ENCODE measurements at places on chromosomes 4 and X.

DNA sequence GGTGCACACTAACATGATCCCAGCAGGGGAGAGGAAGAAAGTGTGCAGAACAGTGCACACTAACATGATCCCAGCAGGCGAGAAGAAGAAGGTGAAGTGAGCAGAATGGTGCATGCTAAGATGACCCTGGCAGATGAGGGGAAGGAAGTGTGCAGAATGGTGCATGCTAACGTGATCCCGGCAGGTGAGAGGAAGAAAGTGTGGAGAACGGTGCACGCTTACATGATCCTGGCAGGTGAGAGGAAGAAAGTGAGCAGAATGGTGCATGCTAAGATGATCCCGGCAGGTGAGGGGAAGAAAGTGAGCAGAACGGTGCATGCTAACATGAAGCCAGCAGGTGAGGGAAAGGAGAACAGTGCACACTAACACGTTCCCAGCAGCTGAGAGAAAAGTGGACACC lies 83.7 kb downstream of the ACOX3 start:
- DNase-seq, result no peak

DNA sequence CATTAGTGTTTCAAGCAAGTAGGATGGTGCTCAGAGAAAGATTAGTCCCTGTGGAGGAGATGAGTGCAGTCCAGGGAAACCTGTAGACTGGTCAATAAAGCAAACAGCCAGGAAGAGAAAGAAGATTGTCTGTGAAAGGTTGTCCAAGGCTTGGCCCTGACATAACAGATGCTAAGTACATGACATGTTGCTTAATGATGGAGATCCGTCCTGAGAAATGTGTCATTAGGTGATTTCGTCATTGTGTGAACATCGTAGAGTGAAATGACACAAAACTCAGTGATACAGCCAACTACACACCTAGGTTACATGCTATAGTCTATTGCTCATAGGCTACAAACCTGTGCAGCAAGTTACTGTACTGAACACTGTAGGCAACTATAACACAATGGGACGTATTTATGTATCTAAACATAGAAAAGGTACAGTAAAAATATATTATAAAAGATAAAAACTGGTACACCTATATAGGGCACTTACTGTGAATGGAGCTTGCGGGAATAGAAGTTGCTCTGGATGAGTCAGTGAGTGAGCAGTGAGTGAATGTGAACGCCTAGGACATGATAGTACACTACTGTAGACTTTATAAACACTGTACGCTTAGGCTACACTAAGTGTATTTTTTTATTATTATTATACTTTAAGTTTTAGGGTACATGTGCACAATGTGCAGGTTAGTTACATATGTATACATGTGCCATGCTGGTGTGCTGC lies 9.0 kb upstream of the PRSS48 start:
- DNase-seq, result no peak

DNA sequence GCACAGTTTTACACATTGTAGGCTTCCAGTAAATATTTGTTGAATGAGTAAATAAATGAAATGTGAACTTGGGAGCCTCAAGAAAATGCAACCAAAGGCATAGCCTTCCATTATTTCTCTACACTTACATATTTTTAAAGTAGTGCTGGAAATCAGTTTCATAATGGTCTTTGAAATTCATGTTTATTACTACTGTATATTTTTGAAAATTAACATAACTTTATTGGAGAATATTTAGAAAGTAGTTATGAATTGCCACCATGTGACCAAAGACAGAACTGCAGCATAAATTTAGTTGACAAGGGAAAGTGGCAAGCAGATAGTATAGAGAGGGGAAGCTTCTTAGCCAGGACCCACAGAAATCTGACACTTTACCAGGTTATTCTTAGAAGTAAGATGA lies 6.4 kb downstream of the TCEAL8 start:
- DNase-seq, result no peak

GRCh38 chr4:62161446-62161845 lies 961.3 kb downstream of the ADGRL3 start:
- DNase-seq, result no peak

DNA sequence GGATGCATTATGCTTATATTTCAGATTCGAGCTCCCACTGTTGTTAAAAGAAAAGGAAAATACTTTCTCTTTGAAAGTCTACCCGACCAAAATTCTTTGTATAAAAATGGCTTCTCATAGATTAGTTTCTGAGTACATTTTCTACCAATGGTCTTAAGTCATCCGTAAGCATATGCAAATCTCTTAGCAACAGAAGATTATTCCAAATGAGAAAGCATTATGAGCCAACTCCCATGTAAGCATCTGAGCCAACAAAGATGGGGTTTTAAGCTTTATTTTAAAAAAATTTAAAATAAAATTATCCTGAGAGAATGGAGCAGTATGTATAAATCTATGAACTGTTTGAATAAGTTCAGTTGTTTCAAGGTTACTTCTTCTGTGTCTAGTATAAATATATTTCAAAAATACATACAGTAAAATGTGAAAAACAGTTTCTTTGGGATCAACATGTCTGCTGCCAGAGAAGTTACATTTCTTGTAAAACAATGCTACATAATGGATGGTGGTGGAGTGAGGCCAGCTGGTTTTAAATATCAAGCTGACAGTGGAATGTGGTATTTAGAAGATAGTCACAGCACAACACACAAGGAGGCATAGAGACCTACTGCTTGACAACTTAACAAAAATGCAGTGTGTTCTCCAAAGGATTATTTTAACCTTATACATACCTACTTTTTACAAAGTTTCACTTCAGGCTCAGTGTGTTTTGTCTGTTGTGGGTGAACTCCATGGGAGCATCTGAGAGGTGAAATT lies 199.5 kb upstream of the DIPK2B start:
- DNase-seq, result no peak

GRCh38 chrX:47831788-47832187 lies 4.9 kb upstream of the ZNF81 start:
- DNase-seq, result no peak

DNA sequence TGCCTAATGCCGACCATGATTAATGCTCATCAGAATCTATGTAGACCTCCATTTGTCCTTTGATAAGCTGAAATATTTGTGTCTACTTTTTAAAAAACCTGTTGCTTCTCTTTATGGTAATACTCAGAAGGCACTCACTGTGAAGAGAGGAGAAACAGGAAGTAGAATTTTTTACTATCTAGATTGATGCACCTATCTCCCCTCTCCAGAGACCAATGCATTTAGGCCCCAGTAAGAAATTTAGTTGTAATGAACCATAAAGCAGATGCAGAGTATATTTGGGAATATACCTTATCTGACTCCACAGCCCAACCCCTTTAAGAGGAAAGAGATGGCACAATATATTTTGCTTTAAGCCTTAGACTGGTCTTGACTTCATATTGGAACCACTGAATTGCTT lies 11.1 kb downstream of the TBL1X start:
- no peak for DNase-seq
